Activated CD8-positive, alpha-beta T cell treated with anti-CD3 and anti-CD28 coated beads for 36 hours (primary cell): ENCODE measurements at places on chromosomes 6 and 20.
A peak's percentile ranks its signal among the peaks of the same experiment; 100 is the strongest.

- H3K4me3 ChIP-seq, result no peak overlapping the region
- no peak overlapping the region for H3K27ac ChIP-seq
- H3K36me3 ChIP-seq, result no peaks in the 10 kb centered on the region
- no peaks in the 10 kb centered on the region for H3K27me3 ChIP-seq
- DNase-seq, result no peak
Measured at GRCh38 chr6:37636116-37636515, 61.6 kb downstream of the MDGA1 start.

- no peaks in the 10 kb centered on the region for H3K27me3 ChIP-seq
- peak overlapping the region; percentile 80 for H3K27ac ChIP-seq
- no peaks in the 10 kb centered on the region for H3K36me3 ChIP-seq
- peak; percentile 59 for DNase-seq
- H3K4me3 ChIP-seq, result no peak overlapping the region
- H3K4me1 ChIP-seq, result peaks cover 40% of the 10 kb centered on the region
Measured at GRCh38 chr6:43926634-43927531, 156.9 kb downstream of the VEGFA start.

DNA sequence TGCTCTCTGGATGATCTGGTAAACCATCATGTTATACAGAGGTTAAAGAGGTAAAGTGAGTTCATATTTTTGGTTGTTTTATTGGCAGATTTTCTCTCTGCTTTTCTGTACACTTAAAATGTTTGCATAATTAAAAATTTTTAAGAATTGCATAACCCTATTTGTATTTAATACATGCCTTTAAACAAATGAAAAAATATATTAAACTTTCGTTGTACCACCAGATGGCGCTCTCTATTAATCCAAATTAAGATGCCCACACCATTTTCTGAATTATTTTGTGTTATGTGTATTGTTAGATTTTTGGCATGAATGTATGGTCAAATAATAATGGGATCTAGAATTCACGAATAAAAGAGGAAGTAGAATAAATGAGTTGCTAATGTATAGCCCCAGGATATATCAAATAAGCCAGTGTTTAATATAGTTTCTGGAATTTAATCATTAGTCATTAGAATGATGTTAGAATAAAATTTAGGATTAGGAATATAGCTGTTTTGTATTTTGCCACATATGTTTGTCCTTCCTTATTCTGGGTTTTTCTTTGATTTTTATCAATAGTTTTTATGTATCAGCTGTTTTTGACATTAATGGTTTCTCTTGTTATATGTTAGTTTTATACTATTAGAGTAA is 38.9 kb downstream of the SMAP1 start:
- H3K27ac ChIP-seq, result no peak overlapping the region
- H3K4me3 ChIP-seq, result no peak overlapping the region
- no peaks in the 10 kb centered on the region for H3K36me3 ChIP-seq
- DNase-seq, result no peak
- H3K4me1 ChIP-seq, result peaks cover 29% of the 10 kb centered on the region
- H3K27me3 ChIP-seq, result no peaks in the 10 kb centered on the region

GRCh38 chr20:38128691-38129090 is 36.4 kb downstream of the TGM2 start:
- no peaks in the 10 kb centered on the region for H3K27me3 ChIP-seq
- no peak for DNase-seq
- H3K36me3 ChIP-seq, result no peaks in the 10 kb centered on the region
- no peaks in the 10 kb centered on the region for H3K4me1 ChIP-seq
- H3K27ac ChIP-seq, result no peak overlapping the region

GRCh38 chr6:31042806-31043205 is 32.5 kb downstream of the MUC22 start:
- peak; percentile 45 for DNase-seq
- peaks cover 11% of the 10 kb centered on the region for H3K27me3 ChIP-seq
- H3K27ac ChIP-seq, result no peak overlapping the region
- no peaks in the 10 kb centered on the region for H3K36me3 ChIP-seq
- no peak overlapping the region for H3K4me3 ChIP-seq

GRCh38 chr6:106743612-106744011 is 114.2 kb downstream of the QRSL1 start:
- H3K27ac ChIP-seq, result no peak overlapping the region
- H3K4me1 ChIP-seq, result no peaks in the 10 kb centered on the region
- no peak for DNase-seq
- H3K27me3 ChIP-seq, result peaks cover 11% of the 10 kb centered on the region
- no peaks in the 10 kb centered on the region for H3K36me3 ChIP-seq

GRCh38 chr6:143329323-143329722 is 121.2 kb downstream of the ADAT2 start:
- no peak overlapping the region for H3K4me3 ChIP-seq
- H3K27me3 ChIP-seq, result no peaks in the 10 kb centered on the region
- no peaks in the 10 kb centered on the region for H3K36me3 ChIP-seq
- H3K27ac ChIP-seq, result no peak overlapping the region

DNA sequence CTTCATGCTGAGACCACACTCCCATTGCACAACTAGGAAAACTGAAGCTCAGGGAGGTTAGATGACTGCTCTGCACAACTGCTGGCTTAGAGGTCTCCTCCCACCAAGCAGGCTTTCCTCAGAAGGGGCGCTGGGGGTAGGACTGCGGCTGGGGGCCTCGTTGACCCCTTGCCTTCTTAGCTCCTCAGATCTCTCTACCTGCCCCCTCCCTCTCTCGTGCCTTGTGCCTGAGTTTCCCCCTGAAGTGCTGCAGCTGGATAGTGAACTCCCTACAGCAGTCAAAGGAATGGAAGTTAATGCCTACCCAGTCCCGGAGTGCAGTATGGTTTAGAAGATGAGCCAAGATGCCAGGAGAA is 149.8 kb downstream of the GRM4 start:
- H3K27ac ChIP-seq, result no peak overlapping the region
- H3K4me3 ChIP-seq, result no peak overlapping the region
- H3K36me3 ChIP-seq, result no peaks in the 10 kb centered on the region
- H3K27me3 ChIP-seq, result peaks cover 3% of the 10 kb centered on the region
- no peaks in the 10 kb centered on the region for H3K4me1 ChIP-seq
